GM04504 (cell line): ENCODE measurements at places on chromosomes 1 and 21.

GRCh38 chr1:19475296-19475695 lies 10.0 kb downstream of the CAPZB start:
- DNase-seq, result no peak

DNA sequence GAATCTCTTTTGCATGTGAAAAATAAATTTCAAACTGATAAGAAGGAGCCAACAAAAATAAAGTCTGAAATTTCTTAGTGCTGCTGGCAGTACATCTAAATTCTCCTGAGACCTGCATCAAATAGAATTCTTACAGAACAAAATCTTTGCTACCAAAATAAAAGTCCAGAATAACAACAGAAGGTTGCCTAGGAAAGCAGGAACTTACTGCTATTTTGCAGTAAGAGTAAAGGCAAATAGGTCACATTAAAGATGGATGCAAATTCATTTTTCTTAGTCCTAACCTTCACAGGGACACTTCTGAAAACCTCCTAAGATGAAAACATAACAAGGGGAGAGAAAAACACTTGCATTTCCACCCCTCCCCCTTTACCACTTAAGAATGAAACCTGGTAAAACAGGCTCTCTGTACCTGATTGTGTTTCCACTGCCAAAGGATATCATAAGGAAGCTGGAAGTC lies 59.0 kb downstream of the RUSC1 start:
- no peak for DNase-seq

DNA sequence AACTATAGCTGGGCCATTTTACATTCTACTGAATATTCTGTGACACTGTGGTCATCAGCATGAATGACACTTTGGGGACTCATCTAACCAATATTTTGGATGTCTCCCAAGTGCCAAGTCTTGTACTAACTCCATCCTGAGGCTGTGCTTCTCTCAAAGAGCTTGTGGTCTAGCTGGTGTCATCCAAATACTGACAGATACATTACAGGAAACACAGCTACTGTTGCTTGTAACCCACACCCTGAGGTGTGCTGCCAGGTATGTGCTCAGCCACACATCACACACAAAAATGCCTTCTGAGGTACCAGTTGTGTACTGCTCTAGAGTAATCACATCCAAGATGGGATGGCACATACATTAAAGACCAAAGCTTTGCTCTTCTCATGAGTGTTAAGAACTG lies 81.6 kb downstream of the ST6GALNAC5 start:
- DNase-seq, result no peak

DNA sequence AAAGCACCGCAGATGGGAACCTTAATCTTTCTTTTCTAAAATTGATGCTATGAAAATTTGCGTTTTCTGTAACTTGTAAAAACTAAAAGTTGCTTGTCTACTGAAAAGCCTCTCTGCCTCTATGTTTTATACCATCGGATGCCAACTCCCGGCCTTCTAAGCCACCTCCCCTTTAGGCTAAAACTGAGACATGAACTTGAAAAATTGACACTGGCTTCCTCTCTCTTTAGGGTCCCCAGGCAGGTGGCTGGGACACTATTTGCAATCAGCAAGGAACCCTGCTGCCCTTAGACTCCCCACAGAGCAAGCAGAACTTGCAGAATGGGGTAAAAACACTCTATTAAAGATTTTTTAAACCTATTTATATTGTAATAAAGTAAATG lies 151.1 kb upstream of the CAMK1G start:
- no peak for DNase-seq

DNA sequence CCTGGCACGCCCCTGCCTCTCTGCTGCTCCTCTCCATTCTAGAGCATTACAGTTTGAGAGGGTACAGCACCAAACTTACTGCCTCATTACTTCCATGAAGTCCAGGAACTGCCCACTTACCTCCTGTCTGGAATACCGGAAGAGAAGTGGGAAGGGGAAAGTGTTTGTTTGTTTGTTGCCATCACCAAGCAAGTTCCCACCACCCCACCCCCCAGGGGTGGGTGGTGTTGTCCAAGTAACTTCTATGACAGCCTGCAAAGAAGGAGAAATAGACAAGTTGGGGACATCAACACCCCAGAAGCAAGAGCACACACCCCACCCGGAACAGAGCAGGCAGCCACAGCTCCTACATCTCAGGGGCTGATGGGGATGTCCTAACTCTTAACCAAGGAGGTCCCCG lies 18.0 kb downstream of the OPTC start:
- no peak for DNase-seq

DNA sequence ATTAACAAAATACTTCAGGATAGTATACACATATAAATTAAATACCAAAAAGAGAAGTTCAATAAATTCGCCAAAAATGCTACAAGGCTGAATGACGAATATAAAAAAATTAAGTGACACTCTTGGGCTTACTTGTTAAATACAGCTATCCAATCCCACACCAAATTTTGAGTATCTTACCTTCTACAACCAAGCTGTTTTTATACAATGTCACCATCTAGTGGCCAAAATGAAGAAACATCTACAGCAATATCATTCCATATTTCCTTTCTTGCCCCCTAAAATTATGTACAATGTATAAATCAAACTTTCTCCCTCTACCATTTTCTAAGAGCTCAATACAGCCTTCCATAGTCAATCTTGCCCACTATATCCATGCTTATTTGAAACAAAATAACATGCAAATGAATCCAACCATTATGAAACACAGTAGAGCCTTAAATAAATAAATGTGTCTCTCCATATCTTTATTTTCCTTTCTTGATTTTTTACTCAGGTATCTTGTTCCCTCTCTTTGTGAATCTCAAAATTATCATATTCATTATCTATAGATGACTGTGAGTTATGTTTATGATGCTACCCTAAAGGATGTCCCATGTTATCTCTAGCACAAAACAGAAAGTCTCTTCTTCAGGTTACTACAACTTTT lies 86.3 kb downstream of the ACBD6 start:
- peak; percentile 7 for DNase-seq

DNA sequence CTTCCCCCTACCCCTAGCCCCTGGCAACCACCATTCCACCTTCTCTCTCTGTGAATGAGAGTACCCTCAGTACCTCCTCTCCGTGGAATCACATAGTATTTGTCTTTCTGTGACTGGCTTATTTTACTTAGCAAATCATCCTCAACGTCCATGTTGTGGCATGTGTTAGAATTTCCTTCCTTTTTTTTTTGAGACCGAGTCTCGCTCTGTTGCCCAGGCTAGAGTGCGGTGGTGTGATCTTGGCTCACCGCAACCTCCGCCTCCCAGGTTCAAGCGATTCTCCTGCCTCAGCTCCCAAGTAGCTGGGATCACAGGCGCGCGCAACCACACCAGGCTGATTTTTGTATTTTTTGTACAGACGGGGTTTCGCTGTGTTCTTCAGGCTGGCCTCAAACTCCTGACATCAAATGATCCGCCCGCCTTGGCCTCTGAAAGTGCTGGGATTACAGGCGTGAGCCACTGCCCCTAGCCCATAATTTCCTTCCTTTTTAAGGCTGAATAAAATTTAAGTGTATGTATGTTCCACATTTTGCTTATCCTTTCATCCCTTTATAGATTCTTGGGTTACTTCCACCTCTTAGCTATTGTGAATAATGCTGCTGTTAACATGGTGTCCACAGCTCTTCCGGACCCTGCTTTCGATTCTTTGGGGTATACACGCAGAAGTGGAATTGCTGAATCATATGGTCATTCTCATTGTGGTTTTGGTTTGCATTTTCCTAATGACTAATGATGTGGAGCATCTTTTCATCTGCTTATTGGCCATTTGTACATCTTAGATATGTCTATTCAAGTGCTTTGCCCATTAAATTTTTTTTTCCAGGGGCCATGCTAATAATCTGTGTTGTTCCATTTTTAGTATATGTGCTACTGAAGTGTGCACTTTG lies 32.3 kb downstream of the ERRFI1 start:
- DNase-seq, result no peak

DNA sequence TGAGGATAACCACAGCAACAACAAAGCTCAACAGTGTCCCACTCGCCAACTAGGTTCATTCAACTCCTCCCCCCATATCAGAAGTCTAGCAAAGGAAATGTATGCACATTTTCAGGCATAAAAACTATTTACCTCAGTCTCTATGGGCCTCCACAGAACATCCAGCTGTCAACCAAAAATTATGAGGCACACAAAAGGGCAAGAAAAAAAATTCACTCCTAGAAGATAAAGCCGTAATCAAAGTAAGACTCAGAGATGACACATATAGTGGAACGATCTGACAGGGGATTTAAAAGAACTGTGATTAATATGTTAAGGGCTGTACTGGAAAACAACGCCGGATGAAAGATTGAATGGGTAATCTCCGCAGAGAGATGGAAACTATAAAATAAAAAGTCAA lies 158.7 kb downstream of the NTPCR start:
- DNase-seq, result no peak

GRCh38 chr1:162991444-162991843 lies 77.7 kb upstream of the RGS4 start:
- no peak for DNase-seq
